Renal pelvis (tissue), 12 donors: ENCODE measurements at places on chromosomes 7 and 10. TPM values are rescaled to one million over a fixed set of nuclear protein-coding genes. Genes with fewer than 3 reads are reported as not detected.

The SPOCK2 gene
- 163 TPM for polyA plus RNA-seq

The GPR15LG gene
- 0.97 TPM for polyA plus RNA-seq

The PAX2 gene
- polyA plus RNA-seq: 250 TPM

The CYP26A1 gene
- polyA plus RNA-seq: 0.30 TPM

The CROT gene
- 44.5 TPM for polyA plus RNA-seq
